ENCODE measurements at places on chromosomes 4 and X.
A peak's percentile ranks its signal among the peaks of the same experiment; 100 is the strongest.

- DNase-seq: no peak
Measured at GRCh38 chrX:39859991-39860861, 237.5 kb downstream of the BCOR start.

DNA sequence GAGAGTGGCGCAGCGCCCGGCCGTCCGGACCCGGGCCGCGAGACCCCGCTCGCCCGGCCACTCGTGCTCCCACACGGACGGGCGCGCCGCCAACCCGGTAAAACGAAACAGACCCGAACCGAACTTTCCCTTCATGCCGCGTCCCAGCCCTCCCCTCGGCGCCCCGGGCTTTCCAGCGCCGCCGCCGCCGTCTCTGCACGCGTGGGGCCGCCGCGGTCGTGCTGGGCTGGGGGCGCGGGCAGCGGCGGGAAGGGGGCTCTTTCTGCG lies 222 bp downstream of the SMAD1 start:
- DNase-seq: no peak

- no peak for DNase-seq
Measured at GRCh38 chr4:104279744-104280143, 214.9 kb downstream of the CXXC4 start.

- DNase-seq: no peak
Measured at GRCh38 chr4:167088115-167088514, 146.2 kb downstream of the SPOCK3 start.

GRCh38 chr4:95640311-95640710 lies 91.5 kb upstream of the UNC5C start:
- no peak for DNase-seq

- DNase-seq: peak; percentile 78
Measured at GRCh38 chrX:13837290-13837745, 20.4 kb upstream of the GPM6B start.

- DNase-seq: no peak
Measured at GRCh38 chrX:109036624-109037023, 300.3 kb upstream of the IRS4 start.

- DNase-seq: no peak
Measured at GRCh38 chr4:121472937-121473721, 92.3 kb upstream of the QRFPR start.

DNA sequence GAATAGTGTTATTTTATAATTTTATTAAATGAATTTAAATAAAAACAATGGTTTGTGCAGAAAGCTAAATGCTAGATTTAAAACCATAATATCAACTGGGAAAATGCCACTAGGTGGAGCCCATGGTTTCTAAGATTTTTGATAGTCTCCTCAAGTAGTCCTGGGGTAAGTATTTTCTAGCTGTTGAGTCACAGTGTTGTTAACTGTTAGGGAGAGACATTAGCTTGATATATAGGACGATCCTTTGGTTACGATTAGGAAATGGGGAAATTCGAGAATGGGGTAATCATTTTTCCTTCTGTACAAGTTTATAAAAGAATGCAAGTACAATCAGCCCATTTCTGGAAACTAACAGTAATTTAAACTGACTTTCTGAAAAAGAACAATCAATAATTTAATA lies 378.4 kb downstream of the ANKRD50 start:
- DNase-seq: peak; percentile 57

- no peak for DNase-seq
Measured at GRCh38 chr4:79621061-79621460, 213.0 kb upstream of the GK2 start.

DNA sequence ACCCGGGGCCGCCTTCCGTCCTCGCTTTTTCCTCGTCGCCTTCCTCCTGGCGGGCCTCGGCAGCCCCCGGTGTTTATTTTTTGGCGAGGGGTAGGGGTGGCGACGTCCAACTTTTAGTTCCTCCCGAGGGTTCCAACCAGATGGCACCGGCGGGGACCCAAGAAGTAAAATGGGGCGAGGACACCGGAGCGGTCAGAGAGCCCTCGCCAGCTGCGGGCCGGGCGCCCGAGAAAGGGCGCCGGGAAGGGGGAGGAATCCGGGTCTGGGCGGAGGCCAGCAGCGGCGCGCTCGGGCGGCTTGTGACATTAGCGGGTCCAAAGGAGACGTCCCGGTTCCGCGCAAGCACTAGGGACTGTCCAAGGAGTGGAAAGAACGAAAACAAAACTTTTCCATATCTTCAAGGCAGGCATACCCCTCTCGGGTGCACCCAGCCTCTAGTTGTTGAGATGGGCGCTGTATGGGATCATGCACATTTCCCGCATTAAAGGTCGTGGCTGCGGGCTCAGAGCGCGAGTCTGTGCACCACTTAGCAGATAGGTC lies 691 bp upstream of the USP46 start:
- peak; percentile 63 for DNase-seq

- no peak for DNase-seq
Measured at GRCh38 chrX:119706616-119707015, 13.6 kb upstream of the SEPTIN6 start.

- no peak for DNase-seq
Measured at GRCh38 chr4:119028296-119028695, 107.3 kb upstream of the MYOZ2 start.

GRCh38 chr4:94577136-94577535 lies 125.4 kb downstream of the PDLIM5 start:
- DNase-seq: peak; percentile 47

- DNase-seq: no peak
Measured at GRCh38 chrX:54076903-54077302, 32.6 kb upstream of the PHF8 start.

DNA sequence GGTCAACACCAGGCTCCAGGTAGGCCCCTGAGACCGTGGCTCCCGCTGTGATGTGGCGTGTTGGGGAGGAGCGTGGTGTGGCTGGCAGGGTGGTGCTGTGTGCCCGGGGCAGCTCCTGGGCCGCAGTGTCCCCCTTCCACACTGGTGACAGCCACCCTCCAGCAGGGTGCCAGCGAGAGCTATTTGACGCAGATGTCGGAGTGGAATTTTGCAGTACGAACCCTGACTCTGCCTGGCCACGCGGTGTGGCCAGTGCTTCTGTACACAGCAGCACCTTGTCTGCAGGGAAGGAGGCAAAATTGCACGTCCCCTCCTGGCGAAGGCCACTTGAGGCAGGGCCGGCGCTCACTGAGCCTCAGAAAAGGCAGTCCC lies 53.2 kb downstream of the CPZ start:
- no peak for DNase-seq

DNA sequence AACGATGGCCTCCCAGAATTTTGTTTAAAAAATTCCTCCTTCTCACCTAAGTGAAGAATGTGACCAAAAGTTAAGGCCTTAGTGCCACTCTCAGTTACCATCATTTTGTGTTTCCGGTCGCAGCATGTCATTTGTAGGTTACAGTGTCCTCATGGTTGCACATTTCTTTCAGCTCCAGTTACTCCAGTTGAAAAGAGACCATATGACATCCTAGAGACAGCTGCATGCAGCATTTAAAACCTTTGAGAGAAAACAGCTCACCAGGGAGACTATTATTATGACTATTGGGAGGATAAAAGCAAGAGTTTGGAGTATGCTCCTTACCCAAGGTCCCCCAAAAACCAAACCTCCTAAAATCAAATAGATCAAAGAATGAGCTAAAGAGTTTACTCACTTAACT lies 45.8 kb downstream of the MGARP start:
- no peak for DNase-seq

- DNase-seq: no peak
Measured at GRCh38 chr4:183347566-183347965, 25.3 kb upstream of the CLDN24 start.

DNA sequence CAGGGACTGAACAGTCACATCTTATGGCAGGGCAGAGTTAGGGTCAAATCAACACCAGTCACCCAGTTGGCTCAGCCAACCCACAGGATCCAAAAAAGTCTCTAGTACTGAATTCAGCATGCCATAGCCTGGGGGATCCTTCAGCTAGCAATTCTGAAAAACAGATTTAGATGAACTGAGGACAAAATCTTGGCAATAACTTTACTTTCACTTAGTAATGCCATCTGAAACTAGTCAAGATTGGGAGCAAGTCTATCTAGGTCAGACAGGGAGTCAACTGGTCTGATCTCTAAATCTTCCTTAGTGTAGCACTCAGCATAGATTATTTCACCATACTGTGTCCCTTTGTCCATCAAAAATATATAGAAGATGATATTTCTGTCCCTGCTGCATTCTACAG lies 76.0 kb downstream of the HHIP start:
- DNase-seq: no peak

DNA sequence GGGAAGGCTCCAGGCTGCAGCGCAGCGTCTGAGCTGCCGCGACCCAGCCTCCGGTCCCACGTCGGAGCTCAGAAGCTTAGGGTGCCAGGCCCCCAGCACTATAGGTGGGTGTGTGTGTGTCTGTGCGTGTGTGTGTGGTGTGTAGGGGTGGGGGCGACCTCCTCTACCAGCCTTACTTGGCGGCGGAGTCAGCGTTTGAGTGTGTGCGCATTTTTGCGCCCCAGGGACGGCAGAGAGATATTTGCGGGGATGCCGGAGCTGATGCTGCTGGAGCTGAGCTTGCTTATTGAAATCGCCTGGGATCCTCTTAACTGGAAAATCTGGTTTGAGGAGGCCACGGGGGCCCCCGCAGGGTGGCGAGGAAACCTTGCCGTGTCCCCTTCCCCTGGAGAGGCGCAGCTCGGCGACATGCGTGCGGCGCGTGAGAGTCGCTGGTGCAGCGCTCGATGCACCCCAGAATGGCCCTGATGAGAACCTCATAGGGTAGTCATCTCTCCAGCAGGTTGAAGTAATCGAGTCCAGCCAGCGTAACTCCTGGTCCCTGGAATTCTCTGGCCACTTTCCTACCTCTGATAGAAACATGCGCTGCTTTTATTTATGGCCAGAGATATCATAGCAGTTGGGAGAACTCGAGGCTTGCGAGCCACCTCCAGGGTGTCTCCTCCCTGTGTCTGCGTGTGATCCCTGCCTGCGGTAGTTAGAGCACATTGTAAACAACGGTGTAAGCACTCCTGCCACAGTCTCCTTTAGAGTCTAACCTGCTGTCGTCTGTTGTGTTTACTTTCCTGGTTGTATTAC lies 2.7 kb downstream of the ADGRL3 start:
- peak; percentile 65 for DNase-seq

GRCh38 chr4:169565606-169566005 lies 46.8 kb downstream of the NEK1 start:
- DNase-seq: no peak

DNA sequence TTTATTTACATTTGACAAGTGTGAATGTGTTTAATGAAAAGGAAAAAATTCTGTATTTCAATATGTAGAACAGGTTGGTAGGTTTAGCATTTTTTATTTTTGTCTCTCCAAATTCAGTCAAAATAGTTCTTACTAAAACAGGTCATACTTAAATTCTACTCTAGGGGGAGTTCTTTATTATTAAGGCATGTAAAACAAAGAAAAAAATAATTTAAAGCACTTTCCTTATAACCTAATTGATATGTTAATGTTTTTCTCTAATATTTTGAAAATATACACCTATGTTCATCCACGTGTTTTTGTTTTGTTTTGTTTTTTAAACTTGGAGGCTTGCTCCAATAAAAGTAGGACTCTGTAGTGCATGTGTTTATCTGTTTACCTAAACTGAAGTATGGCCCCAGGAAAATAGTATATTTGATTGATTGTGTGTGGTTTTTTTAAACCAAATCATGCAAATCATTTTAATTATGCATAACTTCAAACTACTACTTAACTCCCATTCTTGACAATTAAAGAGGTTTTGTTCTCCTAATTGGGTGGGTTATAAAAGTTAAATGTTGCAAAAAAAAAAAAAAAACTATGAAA lies 562.7 kb downstream of the RPA4 start:
- DNase-seq: no peak

GRCh38 chrX:73214426-73215094 lies at the start of gene NAP1L2:
Gene NAP1L2, minus strand, starts transcription at chrX:73214851. Its CDS starts 359 bp downstream, at chrX:73214492.
- peak; percentile 65 for DNase-seq

GRCh38 chr4:9808077-9808476 lies 26.6 kb downstream of the DRD5 start:
- DNase-seq: no peak

DNA sequence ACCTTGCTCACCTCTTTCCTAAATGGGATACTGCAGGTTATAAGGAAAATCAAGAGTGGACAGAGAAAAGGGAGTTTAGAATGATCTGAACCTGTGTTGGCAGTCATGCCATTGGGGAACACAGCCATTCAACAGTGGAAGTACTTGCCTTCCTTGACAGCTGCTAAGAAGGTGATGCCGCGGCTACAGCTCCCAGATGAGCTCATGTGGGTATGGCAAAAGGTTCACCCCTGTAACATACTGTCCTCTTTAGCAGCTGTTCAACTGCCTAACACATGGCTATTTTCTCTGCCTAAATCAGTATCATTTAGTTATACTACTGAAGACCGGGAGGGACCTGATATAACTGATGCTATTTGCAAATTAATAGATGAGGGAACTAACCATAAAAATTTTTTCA lies 76.8 kb downstream of the DCHS2 start:
- no peak for DNase-seq

GRCh38 chrX:39720945-39721344 lies 376.8 kb downstream of the BCOR start:
- no peak for DNase-seq

GRCh38 chr4:71292228-71292627 lies 46.6 kb upstream of the SLC4A4 start:
- no peak for DNase-seq

Data from head of caudate nucleus (tissue), 42 donors.